NCI-H524 treated with DMSO at 0.1 percent for 48 hours (cell line): ENCODE measurements at places on chromosomes 1 and 21.
A peak's percentile ranks its signal among the peaks of the same experiment; 100 is the strongest.

- no peak for DNase-seq
Observed at GRCh38 chr1:86082183-86082582, 74.4 kb downstream of the COL24A1 start.

DNA sequence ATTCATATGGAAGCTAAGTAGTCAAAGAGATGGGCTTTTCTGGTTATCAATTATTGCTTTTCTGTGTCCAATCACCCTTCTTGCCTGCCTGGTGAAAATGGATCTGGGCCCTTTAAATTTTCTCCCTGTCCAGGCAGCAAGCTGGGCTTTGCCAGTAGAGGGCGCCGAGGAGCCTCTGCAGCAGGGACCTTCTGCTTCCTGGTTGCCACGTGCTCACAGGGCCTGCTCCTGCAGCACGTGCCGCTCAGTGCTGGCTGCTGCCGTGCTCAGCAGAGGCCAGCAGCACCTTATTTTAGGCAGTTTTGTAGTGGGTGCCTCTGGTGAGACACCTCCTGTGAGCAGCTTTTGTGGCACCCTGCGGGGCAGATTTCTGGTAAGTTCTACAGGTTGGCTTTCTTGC lies 4.0 kb downstream of the ACTL8 start:
- DNase-seq = no peak

GRCh38 chr1:85134583-85135391 lies 66.0 kb downstream of the SYDE2 start:
- DNase-seq = peak; percentile 68

DNA sequence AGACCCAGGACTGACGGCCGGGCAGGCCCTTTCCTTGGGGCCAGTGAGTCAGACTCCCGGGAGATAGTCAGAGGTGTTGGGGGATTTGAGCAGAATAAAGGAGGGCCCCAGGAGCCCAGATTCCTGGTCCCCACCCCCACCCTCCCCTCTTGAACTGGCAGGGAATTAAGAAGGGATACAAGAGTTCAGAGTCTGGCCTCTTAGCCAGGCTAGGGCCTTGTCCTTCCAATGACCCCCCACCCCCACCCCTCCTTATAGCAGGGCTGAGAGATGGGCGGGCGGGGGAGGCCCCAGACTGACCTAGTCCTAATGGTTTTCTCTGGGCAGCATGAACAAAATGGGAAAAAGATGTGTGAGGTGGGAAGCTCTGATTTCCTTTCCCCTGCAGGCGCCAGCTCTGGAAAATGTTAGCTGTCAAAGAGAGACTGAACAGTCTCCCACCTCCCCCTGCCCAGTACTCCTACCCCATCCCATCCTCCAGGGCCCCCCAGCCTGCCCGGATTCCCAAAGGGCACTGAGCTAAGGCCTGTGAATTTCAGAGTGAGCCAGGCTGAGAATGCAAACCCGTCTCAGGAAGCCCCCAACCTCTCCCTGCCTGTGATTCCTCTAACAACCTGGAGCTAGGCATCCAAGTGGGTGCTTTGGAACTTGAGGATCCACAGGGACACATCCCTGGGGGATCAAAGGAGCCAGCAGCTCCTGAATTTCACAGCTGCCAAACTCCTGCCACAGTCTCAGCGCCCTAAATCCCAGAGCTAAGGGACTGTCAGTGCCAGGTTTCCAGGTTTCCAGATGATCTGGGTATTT lies 5.8 kb upstream of the CRABP2 start:
- DNase-seq = no peak

DNA sequence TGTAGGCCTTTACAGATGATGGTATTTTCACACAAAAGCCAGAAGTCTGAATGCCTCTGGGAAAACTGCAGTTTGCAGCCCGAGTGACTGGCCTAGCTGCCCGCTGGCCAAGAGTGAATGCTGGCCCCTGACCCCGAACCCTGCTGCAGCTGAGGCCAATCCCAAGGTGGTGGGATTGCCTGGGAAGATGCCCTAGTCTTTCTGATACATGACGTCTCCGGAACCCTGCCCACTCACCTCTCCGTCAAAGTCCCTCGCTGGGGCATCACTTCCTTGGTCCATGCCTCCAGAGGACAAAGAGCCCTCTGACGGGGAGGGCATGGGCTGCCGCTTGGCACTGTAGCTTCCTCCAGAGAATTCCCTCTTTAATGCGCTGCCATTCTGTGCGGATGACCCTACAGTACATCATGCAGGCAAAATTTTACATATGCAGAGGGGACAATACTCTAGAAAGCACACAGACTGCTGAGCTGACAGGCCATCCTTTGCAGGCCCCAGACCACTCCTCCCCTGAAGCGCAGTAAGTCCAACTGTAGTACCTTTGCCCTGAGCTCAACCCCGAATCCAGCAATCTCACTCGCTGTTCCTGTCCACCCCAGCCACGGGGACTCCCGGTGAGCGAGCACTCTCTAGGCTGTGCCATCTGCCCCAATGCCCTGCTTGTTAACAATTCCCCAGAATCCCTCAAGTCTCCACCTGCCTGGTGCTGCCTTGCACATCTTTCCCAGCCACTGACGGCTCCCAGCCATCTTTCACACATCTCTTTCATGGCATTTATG lies 54.7 kb downstream of the COQ8A start:
- DNase-seq = no peak

DNA sequence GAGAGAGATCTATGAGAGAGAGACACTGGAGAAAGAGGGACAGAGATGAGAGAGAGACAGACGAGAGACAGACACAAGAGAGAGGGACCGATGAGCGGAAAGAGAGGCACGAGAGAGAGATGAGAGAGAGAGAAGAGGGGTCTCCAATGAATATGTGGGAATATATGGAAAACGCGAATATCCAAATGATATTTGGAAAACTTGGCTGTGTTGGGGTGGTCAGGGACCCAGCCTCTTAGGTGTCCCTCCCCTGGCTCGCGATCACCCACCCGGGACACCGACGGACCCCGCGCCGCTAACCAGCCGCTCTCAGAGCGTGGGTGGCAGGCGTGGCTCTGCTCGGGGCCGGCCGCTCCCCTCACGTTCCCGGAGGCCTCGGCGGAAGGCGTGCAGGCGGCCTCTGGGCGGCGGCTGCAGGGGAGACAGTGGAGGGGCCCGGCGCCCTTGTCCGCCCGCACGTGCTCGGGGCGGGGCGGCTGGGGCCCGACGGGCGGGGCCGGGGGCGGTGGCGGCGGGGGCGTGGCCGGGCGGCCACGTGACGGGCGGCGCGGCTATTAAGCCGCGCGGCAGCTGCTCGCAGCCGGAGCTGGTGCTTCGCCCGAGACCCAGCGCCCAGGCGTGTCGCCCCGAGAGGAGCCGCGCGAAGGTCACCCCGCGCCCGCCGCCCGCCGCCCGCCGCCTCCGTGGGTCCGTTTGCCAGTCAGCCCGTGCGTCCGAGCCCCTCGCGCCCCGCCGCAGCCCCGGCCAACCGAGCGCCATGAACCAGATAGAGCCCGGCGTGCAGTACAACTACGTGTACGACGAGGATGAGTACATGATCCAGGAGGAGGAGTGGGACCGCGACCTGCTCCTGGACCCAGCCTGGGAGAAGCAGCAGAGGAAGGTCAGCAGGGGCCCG lies at the start of gene ACTN2:
TSS of gene ACTN2 (plus strand) at position 583 of the 898 bp plus-strand sequence. CDS start at position 758, 175 bp downstream.
- no peak for DNase-seq

GRCh38 chr1:27253596-27253995 lies 19.2 kb downstream of the WDTC1 start:
- no peak for DNase-seq

DNA sequence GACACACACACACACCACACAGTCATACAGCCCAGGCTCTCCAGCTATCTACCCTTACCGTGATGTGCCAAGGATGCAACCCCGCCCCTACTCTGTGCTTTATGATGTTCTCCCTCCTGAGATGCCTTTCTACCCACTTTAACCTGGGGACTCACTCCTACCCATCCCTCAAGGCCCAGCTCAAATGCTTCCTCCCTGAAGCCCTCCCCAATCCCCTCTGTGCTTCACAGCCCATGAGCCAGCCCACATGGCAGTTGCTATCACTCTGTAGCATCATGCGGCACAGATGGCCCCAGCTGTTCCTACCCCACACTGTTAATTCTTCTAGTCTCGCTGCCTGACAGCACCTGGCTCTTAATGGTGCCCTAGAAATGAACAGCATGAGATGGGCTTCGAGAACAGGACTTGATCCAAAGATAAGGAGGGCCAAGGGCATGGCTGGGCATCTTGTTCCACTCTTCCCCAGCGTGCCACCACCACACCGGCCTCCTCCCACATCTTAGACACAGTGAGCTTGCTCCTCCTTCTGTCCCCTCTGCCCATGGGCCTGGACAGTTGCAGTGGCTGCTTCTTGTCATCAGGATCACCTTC lies 109.8 kb downstream of the GLIS1 start:
- peak; percentile 79 for DNase-seq

DNA sequence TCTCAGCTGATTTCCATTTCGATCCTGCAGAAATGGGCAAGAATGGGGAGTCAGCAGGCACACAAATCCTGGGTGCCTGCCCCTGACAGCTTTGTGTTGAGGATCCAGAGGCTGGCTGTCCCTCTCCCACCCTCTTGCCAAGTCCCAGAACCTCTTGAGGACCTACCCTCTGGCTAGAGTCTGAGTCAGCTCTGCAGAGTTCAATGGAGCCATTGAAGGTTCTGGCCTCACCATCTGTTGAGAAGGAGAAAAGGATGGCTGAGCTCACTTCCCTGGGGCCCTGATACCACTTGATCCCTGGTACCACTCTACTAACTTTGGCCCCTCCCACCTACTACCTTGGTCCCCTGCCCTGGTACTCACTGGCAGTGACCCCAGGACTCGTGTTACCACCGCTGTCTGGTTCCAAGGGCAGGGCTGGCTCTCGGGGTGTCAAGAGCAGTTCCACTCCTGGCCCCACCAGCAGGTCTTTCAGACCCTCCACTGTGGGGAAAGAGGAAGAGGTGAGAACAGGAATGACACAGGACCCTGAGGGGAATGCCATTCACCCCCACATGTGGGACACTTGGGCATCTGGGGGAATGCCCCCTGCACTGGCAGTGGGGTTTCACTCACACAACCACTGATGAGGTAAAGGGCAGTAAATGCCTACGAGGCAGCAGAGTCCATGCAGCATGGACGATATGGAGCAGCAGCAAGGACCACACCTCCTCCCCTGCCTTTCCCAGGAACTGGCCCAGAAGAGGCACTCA lies 10.5 kb downstream of the RXFP4 start:
- DNase-seq = no peak

GRCh38 chr1:110212169-110213142 lies 2.3 kb downstream of the KCNC4 start:
- no peak for DNase-seq

- no peak for DNase-seq
Observed at GRCh38 chr1:224900062-224900630, 29.3 kb upstream of the DNAH14 start.

DNA sequence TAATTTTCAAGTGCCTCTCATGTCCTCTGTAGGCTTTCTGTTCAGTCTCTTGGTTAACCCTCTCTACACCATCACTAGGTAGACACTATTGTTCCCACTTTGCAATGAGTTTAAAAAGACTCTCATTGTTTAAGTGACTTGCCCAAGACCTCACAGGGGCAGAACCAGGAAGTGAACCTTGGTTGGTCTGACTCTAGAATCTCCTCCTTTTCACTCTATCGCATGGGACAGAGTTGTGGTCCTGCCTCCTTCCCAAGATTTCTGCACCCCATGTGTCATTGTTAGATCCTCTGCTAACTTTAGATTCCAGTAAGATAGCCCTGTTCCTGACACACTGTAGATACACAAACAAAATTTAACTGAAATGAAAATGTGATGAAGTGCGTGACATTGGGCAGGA lies 481.7 kb upstream of the USP24 start:
- no peak for DNase-seq

DNA sequence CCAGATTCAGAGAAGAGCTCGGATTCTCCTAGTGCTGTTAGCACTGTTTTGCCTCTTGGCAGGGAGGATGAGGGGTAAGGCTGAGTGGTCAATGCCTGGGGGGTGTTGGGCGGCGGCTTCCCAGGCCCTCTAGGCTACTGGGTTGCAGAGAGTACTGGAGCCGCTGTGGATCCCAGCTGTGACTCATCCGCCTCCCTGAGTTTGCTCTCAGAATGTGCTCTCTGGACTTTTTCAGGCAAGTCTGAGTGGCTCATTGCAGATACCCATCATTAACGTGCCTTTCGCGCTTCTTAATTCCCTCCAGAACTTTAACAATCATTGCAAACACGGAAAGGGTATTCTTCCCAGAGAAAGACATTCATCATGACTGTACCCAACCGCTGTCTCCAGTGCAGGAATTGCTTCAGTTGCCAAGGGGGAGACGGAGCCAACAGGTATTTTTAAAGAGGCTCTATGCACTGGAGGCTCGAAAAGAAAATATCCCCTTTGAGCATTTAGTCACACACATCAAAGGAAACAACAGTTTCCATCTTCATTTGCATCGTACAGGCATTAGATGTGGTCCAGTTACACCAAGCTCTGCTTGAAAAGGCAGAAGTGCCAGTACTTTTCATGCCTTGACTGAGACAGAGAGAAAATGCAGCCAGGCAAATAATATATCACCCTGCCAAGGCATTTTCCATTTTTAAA lies 14.4 kb upstream of the CAMTA1 start:
- DNase-seq = no peak

GRCh38 chr1:152640351-152640750 lies 17.4 kb upstream of the LCE3A start:
- no peak for DNase-seq

- DNase-seq = no peak
Observed at GRCh38 chr1:84598846-84599741, 24.9 kb upstream of the CTBS start.

- DNase-seq = no peak
Observed at GRCh38 chr1:94039514-94039870, 81.5 kb downstream of the ABCA4 start.

GRCh38 chr1:112544751-112545150 lies 36.0 kb downstream of the WNT2B start:
- no peak for DNase-seq

- peak; percentile 14 for DNase-seq
Observed at GRCh38 chr1:81802707-81803430, 2.1 kb downstream of the ADGRL2 start.

DNA sequence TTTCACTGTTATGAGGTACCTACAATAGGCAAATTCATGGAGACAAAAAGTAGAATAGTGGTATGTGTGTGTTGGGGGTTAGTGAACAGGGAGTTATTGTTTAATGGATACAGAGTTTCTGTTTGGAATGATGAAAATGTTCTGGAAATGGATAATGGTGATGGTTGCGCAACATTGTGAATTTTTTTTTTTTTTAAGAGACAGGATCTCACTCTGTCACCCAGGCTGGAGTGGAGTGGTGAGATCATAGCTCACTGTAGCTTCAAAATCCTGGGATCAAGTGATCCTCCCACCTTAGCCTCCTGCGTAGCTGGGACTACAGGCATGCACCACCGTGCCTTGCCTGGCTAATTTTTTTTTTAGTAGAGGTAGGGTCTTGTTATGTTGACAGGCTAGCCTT lies 34.5 kb upstream of the TRABD2B start:
- DNase-seq = no peak

- no peak for DNase-seq
Observed at GRCh38 chr1:201214886-201215285, 24.3 kb downstream of the IGFN1 start.
